ENCODE measurements at places on chromosomes 7 and 10.

GRCh38 chr10:7136016-7136415, 274.8 kb downstream of the SFMBT2 start:
- no peak for DNase-seq

DNA sequence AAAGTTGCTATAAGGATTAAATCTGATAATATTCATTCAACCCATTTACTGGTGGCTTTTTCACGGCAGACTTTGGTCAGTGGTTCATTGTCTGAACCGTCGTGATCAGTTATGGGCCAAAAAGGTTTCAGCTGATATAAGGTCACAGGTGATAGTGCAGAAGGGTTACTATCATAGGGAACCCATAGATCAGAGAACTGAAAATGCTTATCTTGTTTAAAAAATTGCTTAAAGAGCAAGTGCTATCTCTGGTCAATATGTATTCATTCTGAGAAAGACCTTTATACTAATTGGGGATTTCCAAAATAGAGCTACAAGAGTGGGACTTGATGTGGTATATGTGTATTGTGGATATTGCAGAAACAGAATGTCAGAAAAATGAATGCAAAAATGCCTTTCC, 147.8 kb upstream of the SEMA3E start:
- no peak for DNase-seq

GRCh38 chr7:140192620-140193019, 15.8 kb upstream of the KDM7A start:
- no peak for DNase-seq

- no peak for DNase-seq
Observed at GRCh38 chr10:119140603-119141245, 24.8 kb downstream of the SFXN4 start.

GRCh38 chr7:6172224-6172909, 100.1 kb downstream of the CYTH3 start:
- DNase-seq, result no peak

DNA sequence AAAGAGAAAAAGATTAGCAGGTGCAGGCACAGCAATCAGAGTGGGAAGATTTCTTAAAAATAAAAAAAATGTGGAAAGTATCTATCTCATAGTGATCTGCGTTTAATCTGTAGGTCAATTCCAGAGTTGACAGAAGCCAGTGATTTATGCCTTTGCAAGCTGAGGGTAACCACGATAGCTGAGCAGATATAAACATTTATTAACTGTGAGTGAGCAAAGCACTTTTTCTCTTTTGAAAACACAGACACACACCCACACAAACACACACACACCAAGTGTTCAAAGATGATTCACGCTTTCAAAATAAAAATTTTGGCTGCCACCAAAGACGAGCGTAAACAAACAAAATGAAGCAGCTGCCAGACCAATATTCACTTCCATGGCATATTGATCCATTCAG, 243.2 kb upstream of the SLC26A5 start:
- DNase-seq, result no peak

GRCh38 chr10:10871352-10871751, 146.3 kb upstream of the CELF2 start:
- DNase-seq, result no peak

- no peak for DNase-seq
Observed at GRCh38 chr10:71882813-71883659, 32.0 kb upstream of the PSAP start.

DNA sequence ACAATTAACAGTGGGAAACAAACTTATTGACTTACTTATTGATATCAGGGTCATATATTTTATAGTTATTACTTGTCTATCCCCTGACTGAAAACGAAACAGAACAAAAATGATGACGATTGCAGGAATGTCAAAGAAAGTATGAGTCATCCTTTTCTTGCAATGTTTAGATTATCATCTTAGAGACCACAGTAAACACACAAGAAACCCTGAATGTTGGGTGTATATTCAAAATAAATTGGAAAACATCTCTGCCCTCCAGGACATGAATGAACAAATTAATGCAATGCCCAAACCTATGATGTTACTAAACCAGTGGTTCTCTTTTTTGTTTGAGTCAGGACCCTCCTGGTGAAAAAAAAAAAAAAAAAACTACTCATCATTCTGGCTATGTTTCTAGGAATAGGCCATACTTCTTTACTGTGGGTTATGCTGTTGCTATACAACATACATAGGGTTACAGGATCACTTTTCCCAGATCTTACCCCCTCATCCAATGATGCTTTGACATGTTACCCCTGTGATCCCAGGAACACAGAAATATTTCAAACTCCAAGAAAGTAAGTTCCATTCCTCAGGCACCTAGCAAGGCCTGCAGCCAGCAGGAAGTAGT, 623.4 kb upstream of the IGFBP3 start:
- no peak for DNase-seq

- no peak for DNase-seq
Observed at GRCh38 chr10:17059197-17059688, 70.4 kb downstream of the CUBN start.

DNA sequence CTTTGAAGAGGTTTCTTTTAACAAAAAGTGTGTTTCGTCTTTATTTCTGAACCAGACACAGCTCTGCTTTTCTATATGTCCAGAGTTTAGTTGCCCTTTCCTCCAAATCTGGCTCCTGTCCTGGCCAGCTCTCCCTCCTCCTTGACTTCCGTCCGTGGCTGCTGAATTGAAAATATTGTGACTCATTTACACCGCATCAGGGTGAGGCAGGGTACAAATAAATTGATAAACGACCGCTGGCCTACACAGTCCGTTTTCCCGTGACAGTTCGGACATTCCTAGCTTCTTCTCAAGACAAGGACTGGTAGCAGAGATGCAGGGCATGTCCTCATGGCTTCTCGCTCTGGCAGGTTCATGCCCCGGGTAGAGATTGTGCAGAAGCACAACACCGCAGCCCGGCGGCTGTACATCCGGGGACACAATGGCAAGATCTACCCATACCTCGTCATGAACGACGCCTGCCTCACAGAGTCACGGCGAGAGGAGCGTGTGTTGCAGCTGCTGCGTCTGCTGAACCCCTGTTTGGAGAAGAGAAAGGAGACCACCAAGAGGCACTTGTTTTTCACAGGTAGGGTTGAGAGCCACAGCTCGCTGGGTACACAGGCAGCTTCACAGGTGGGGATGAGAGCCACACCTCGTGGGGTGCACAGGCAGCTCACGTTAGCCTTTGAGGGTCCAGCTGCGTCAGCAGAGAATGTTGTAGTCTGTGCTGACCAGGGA, 126.6 kb downstream of the TRRAP start:
- DNase-seq, result no peak

- no peak for DNase-seq
Observed at GRCh38 chr7:147411096-147411495, 1179.5 kb upstream of the C7orf33 start.

DNA sequence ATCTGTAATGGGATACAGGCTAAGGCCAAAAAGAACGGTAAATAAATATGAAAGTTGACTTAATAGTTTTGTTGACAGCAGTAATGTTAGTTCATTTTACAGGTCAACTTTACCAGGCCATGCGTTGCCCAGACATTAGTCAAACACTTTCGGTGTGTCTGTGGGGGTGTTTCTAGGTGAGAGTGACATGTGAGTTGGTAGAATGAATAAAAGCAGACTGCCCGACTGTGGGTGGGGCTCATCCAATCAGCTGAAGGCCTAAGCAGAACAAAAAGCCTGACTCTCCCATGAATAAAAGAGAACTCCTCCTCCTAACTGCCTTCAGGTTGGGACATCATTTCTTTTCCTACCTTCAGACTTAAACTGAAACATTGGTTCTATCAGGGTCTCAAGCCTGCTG, 132.3 kb downstream of the MTPAP start:
- no peak for DNase-seq

DNA sequence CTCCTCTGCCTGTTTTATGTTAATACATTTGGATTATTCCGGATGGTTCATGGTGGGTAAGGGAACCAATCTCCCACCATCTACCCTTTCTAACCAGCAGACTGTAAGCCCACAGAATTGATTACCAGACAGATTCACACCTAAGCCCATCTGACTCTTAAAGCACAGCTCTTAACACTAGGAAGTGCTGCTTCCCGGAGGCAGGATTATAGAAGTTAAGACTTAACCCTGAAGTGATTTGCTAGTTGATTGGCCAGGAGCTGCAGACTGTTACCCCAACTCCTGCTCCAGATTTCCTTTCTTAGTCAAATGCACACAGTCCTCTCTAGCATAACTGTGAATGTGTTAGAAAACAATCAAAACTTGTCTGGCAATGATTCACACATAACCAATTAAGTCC, 221.7 kb downstream of the CDK14 start:
- DNase-seq, result no peak

GRCh38 chr7:79620291-79620690, 166.8 kb upstream of the MAGI2 start:
- DNase-seq, result no peak

DNA sequence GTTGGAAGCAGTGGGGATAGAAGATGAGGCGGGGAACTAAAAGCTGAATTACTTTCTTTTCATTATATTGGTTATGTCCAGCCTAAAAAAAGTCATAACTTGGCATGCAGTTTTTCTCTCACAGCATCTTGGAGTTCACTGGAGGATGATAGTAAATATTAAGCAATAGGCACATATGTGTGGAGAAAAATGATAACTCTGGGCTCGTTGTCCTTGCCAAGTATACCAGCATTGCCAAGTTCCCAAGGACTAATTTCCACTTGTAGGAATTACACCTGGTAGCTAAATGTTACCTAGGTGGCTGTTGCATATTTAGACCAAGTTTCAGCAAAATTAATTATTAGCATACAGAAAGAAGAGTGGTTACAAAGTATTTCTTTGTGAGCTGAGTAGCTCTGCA, 1007.6 kb downstream of the ANKRD7 start:
- DNase-seq, result no peak

DNA sequence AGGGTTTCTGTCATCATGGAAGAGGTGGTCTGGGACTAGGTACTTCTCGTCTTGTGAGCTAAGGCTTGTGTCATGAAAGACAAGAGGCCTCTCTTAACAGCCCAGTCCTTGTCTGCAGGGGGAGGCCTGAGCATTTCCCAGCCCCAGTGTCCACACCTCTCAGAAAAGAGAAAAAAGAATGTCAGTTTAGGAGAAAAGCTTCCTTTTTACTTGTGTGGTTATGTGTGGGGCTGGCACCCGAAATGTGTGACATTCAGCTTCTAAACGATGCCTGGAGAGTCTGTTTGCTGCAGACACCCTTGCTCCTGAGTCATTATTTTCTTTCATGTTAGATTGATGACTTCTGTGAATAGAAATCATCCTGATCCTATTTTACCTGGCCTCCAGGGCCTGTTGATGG, 67.4 kb downstream of the LANCL2 start:
- no peak for DNase-seq
